G401 (cell line): ENCODE measurements at places on chromosomes 5 and 9.

- DNase-seq, result no peak
Measured at GRCh38 chr5:80249901-80250300, 5.9 kb downstream of the SERINC5 start.

DNA sequence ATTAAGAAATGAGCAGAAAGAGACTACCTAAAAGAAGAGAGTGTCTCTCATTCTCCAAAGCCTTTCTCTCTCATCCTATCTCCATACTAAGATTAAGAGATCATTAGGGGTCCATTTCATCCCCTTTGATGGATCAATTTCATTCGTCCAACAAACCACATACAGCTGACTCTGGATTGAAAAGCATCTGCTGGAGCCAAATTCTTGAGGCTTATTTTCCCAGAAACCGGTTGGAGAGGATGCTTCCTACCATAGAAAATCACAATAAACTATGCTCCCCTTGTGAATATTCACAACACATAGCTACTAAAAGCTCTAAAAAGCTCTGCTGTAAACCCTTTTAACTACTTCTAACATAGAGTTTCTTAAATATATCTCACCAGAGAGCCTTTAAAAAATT, 755.0 kb upstream of the ZNF608 start:
- DNase-seq, result no peak

GRCh38 chr9:96381125-96381524, 2.4 kb downstream of the SLC35D2 start:
- DNase-seq, result no peak

GRCh38 chr5:116939641-116940040, 365.0 kb upstream of the SEMA6A start:
- no peak for DNase-seq

DNA sequence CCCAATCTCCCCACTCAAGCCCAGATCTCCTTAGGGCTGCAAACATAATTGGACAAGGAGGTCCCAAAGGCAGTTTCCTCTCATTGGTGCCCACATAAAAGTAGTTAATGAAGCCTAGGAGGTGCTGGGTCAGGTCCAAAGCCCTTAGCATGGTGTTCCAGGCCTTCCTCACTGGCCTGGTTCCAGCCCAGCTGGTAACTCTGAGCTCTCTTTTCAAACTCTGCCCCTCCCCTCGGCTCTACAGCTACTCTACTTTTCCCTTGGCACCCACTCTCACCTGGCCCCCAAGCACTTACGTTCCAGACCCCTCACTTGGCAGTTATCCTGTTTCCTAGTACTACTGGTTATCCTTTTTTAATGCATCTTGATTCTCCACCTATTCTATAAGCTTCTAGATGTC, 9.9 kb downstream of the SEPTIN8 start:
- peak; percentile 62 for DNase-seq

DNA sequence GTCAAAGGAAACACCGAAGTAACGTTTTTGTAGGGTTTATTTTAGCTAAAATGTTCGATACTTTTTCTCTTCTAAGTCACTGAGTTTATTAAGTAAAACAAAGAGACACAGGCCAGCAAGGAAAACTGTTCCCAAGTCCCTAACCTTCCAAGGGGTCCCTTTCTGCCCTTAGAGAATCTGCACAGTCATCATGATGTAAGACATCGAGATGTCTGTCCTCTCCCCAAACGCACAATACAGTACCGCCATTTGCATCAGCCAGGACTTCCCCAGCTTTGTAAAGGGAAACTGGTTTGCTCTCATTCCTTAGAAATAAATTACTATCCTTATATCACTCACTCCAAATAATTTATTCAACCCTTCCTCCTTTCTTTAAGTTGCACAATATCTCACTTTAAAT, 89.3 kb downstream of the MARCHF11 start:
- no peak for DNase-seq

DNA sequence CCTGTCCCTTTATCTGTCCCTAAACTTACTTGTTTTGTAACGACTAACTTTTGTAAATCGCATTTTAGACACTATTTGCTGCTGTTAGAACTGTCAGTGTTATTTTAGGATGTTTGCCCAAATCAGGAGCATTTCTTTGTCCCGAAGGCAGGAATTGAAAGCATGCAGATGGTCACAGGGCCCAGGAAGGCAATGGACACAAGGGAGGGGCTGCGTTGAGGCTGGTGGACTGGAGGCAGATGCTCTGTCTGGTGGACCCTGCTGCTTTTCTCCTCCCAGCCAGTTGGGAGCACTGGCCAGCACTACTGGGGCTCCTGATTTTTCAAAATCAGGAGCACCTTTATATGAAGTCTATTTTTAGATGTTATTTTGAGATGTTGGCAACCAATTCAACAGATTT, 31.7 kb downstream of the DOCK2 start:
- no peak for DNase-seq

DNA sequence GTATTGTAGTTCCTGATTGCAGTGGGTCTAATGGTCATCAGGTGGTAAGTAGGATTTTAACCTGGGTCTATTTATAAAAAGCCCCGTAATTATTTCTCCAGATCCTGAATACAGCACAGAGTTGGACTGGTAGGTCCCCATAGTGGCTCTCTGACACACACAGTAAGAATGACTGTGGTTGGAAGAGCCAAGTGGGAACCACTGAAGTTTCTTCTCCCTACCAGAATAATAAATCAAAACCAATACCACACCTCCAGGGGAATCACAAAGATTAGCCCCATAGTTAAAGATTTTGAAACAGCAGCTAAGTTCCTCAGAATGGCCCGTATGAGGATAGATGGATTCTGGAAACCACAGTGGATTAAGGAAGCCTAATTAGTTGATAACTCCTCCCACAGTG, 68.4 kb upstream of the ZFR start:
- DNase-seq, result no peak

GRCh38 chr5:150070821-150071220, 15.5 kb downstream of the CSF1R start:
- no peak for DNase-seq
